ENCODE measurements at places on chromosomes 2 and 18.

GRCh38 chr2:111219285-111219684 is 98.6 kb downstream of the BCL2L11 start:
- DNase-seq, result no peak

DNA sequence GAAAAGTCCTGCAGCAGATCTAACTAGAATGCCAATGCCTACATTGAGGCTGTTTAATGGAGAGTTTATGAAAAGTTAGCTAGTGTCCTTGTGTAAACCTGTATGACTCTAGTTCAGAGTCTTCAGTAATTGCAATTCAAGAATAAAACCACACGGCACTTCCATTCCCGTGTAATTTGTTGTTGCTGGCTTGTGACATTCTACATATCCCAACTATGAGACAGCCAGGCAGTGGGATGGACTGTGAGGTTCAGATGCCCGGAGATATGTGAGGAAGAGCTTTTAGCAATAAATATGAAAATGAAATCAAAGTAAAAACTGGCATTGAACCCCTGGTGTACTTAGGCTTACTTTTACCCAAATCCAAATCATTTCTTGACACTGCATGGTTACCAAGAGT is 263.4 kb downstream of the NEDD4L start:
- no peak for DNase-seq

DNA sequence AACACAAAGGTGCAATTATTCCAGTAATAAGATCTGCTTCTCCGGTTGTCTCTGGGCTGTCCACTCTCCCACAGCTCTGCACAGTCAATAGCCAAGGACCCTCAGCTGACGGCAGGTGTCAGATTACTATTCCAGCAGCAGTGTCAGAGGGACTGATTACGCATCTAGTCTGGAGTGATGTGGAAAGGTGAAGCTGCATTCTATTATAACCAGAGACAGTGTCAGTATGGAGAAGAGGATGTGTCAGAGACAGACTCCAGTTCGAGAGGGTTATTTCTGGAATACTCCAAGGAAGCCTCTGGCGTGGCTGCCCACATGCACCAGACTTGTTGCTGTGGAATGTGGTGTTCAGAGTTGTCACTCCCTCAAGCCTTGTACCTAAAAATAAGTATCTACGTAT is 163.6 kb upstream of the TMEM200C start:
- DNase-seq, result no peak

- DNase-seq, result no peak
These were observed 88.7 kb downstream of the ACVR1 start for GRCh38 chr2:157787364-157787938.

- DNase-seq, result no peak
These were observed 132.0 kb upstream of the MYCN start for GRCh38 chr2:15808204-15808910.

- DNase-seq, result no peak
These were observed 42.8 kb downstream of the TRAPPC12 start for GRCh38 chr2:3422161-3422779.

- DNase-seq, result no peak
These were observed 166.6 kb upstream of the TANK start for GRCh38 chr2:160993654-160994061.

- no peak for DNase-seq
These were observed 487.6 kb downstream of the PIK3C3 start for GRCh38 chr18:42442656-42443055.

DNA sequence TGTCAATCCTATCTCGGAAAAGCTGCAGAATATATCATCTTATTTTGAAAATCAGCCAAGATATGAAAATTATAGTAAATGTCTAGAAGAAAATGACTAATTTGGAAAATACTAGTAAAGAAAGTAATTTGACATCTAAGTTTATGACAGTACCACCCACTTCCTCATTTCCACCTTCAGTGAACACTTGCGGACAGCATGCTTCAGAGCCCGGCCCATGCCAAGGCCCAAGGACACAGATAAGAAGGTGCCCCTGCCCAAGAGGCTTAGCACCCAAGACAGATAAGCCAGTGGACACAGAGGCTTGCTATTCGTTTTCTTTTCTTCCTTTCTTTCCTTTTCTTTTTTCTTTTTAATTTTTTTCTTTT is 4.8 kb upstream of the KCNG2 start:
- DNase-seq, result no peak

- DNase-seq, result no peak
These were observed 35.2 kb downstream of the TTLL4 start for GRCh38 chr2:218745559-218746469.

GRCh38 chr2:98233941-98234340 is 112.3 kb upstream of the CNGA3 start:
- DNase-seq, result no peak

DNA sequence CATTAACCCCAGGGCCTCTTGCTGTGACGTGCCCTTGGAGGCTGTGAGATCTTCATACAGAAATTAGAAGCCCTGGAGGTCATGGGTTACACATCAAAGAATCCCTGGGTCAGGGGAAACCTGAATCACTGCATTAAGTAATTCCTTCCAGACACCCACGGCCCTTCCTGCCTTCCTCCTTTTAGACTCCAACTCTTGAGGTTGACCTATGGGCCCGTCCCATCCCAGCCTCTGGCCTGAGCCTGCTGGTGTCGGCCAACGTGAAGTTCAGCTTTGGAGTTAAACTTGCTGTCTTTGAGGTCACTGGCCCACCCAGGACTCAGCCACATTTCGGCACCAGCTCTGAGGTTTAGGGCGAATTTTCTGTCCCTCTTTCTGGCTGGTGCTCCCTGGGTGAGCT is 198.3 kb downstream of the ACKR3 start:
- no peak for DNase-seq

- no peak for DNase-seq
These were observed 296.3 kb downstream of the TNS1 start for GRCh38 chr2:217706513-217706912.

DNA sequence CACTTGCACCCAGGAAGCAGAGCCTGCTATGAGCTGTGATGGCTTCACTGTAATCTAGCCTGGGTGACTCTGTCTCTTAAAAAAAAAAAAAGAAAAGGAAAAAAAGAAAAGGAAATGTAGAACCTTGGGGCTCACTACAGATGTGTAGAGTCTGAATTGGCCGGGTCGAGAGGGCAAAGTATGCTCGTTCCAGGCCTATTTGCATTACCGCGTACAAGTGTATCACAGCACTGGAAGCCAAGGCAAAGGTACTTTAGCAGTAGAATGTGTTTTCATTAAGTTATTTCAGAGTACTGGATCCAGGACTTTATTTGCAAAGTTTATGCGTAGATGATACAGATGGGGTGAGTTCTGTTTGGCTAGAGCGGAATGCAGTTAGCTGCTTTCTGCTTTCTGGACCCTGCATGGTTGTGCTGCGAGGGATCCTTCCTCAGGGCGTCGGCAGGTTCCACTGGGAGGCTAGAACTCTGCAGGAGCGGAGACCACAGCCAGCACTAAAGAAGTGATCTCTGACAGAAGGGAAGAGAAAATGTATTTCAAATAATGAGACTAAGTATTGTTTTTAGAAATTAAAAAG is 51.8 kb downstream of the LDLRAD4 start:
- no peak for DNase-seq

GRCh38 chr18:38941711-38942561 is 1376.3 kb upstream of the CELF4 start:
- DNase-seq, result no peak

- no peak for DNase-seq
These were observed 15.7 kb upstream of the NT5C1B start for GRCh38 chr2:18605115-18605514.

DNA sequence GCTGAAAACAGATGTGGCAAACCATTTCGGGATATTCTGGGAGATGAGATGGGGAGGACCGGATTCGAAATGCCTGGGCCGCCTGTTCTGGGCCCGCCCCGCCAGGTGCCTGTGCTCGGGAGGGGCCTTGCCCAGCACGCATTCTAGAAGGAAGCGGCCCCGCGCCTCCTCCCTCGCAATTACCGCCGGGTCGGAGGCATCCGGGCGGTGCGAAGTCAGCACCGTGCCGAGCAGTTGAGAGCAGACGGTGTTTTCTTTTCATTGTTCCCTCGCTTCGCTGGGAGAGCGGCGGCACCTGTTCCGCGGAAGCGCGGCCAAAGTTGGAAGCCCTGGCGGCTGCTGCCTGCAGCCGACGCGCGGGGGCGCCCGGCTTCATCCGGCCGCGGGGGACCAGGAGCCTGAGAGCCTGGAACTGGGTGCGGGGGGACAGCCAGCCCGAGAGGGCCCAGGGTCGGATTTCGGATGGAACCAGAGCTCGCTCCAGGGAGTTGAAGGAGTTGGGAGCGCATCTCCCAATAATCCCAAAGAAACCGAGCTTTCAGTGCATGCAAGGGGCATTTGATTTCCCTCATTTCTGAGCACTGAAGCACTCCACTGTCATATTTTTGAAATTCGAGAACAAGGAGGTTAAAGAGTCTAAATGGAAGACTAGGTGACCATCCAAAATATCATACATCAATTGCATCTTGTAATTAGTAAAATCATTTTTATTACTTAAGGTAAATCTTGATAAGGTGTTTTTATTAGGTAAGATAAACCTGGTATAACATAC is 241.8 kb upstream of the RAB12 start:
- no peak for DNase-seq

- DNase-seq, result no peak
These were observed 297.8 kb upstream of the GYPC start for GRCh38 chr2:126358122-126358521.

GRCh38 chr2:59458800-59459199 is 1094.7 kb downstream of the BCL11A start:
- DNase-seq, result no peak

DNA sequence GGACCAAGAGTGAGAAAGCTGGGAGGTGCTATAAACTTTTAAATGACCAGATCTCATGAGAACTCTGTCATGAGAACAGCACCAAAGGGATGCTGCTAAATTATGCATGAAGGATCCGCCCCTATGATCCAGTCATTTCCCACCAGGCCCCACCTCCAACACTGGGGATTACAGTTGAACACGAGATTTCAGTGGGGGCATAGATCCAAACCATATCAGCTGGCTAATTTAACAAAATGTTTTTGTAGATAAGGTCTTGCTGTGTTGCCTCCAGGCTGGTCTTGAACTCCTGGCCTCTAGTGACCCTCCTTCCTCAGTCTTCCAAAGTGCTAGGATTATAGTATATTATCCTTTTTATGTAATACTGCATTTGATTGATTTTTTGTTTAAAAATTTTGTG is 56.0 kb downstream of the NBEAL1 start:
- DNase-seq, result no peak

GRCh38 chr2:120670371-120670770 is 65.3 kb upstream of the GLI2 start:
- DNase-seq, result no peak

DNA sequence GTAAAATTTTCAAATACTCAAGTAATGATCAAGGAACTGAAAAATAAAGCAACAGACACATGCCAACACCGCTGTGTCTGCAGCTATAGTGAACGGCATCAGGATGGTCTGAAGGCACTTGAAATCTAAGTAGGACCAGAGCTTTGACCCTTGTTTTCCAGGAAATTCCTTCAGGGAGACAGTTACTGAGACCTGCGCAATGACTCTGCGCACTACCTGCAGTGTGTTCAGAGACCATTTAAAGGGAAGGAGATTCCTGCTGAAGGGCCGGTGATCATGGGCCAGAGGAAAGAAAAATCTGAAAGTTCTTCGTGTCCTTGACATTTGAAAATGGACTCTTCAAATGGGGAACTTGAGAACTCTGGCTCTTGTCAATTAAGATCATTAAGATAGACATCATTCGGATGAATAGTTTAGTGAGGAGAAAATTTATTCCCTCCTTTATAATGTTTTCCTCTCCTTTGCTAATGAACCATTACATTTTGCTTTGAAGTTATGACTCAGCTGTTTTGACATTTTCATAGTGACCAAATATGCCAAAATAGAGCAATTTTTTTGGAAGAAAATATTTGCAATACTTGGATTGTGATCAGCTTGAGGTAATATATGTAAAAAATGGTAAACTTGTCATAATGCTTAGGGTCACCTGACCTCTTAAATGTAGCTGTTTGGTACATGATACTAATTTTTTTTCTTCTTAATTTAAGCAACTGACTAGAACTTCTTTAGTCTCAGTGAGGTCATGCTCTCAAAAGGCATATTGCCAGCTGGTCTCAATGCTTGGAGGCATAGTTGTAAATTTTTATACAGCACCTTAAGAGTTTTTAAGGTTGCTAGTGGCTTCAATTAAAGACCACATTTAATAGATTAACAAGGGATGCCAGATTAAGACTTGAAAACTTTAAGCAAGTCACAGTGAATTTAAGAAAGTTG is 329.3 kb downstream of the ARHGAP15 start:
- no peak for DNase-seq

- DNase-seq, result no peak
These were observed 25.0 kb downstream of the SPEG start for GRCh38 chr2:219459460-219460311.

GRCh38 chr18:61706276-61706915 is 186.4 kb downstream of the RNF152 start:
- DNase-seq, result no peak

GRCh38 chr2:44981714-44982108 is 27.5 kb downstream of the SIX2 start:
- DNase-seq, result peak; percentile 44

DNA sequence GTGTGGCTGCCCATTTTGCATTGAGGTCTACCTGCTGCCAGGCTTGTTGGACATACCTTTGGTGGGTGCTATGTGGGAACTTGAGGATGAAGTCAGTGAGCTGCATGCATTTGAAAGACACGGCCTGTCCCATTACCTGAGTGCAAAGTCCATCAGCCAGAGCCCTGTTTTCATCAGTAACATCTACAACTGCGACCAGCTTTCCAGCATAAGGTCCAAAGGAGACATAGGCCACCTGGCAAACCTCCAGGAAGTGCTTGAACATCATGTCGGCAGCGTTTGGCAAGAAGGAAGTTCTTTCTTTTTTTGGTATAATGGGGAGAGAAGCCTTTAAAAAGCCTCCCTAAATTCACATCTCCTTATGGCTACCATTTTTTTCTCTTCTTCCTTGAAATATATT is 143.1 kb downstream of the FAM161A start:
- DNase-seq, result no peak

GRCh38 chr18:24662412-24662821 is 202.0 kb downstream of the HRH4 start:
- DNase-seq, result no peak

DNA sequence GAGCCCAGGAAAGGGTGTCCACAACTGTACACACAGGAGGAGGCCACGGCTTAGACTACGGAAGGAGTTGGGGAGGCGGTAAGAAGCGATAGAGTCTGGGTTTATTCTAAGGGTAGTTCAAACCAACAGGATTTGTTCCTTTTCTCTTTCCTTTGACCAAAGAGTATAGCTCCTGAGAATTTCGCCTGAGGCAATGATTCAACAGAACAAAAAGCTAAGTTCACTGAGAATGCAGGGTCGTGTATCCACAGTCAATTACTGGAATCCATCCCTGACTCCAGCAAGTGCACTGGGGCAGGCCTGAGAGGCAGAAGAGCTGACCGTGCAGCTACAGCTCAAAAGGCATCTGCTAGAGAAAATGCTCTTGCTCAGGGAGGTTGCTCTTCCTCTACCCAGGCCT is 140.9 kb downstream of the TFCP2L1 start:
- DNase-seq, result no peak

GRCh38 chr2:160911258-160911657 is 249.0 kb upstream of the TANK start:
- DNase-seq, result no peak

GRCh38 chr2:172251231-172251630 is 148.5 kb upstream of the DLX2 start:
- no peak for DNase-seq

- no peak for DNase-seq
These were observed 57.8 kb downstream of the FASTKD2 start for GRCh38 chr2:206823178-206823577.
